ENCODE measurements at places on chromosomes 5 and 9.

- no peak for DNase-seq
Observed at GRCh38 chr5:85651731-85652130, 966.0 kb upstream of the COX7C start.

GRCh38 chr9:132539096-132539495 lies 43.3 kb upstream of the BARHL1 start:
- no peak for DNase-seq

DNA sequence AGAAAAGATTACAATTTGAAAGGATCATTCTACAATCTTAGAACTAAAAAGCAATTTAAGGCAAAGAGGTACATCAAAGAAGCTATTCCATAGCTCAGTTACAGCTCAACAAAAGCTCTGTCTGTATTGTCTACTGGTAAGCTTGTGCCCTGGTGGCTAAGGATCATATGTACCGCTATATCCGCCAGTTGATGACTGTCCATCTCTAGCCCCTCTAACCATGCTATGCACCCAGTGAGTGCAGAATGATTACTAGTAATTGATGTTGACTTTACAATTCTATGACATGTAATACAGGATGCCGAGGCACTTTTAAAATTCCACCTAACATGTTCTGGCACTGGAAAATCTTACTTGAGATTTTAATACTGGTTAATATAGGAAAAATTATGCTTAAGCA lies 13.1 kb downstream of the LOX start:
- no peak for DNase-seq

DNA sequence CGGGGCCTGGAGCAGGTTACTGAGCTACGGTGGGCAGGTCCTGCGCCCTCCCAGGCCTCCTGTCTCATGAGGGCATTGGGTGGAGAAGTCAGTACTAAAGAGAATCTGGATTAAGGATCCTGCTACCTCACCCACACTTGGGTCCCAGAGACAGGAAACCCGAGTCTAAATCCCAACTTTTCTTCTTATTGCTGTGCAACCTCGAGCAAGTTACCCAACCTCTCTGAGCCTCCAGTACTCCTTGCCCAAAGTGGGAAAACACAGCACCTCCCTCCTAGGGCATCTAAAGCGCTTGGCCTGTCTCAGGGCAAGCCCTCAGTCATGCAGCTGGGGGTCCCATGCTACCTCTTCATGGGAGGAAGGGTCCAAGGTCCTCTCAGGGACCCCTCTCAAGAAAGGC lies 28.2 kb downstream of the ASS1 start:
- no peak for DNase-seq

DNA sequence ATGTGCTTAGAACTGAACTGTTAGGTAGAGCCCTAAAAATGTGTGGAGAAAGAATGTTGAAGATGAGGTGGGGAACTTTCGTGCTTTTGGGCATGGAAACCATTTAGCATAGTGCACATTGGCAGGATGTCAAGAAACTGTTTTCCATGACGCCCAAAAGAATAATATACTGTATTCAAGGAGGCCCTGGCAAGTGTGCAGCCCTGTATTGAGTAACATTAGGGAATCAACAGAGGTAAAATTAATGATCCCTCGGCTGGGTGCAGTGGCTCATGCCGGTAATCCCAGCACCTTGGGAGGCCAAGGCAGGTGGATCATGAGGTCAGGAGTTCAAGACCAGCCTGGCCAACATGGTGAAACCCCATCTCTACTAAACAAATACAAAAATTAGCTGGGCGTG lies 20.9 kb upstream of the PLIN2 start:
- DNase-seq = no peak

- DNase-seq = no peak
Observed at GRCh38 chr9:4814913-4815312, 22.2 kb downstream of the RCL1 start.

- no peak for DNase-seq
Observed at GRCh38 chr9:95103871-95104580, 213.5 kb downstream of the FANCC start.

- DNase-seq = no peak
Observed at GRCh38 chr5:170750791-170751190, 32.7 kb upstream of the GABRP start.

Data from HL-60 (cell line).